ENCODE measurements at places on chromosomes 16 and 17.

GRCh38 chr17:78659546-78659945, 82.3 kb upstream of the DNAH17 start:
- DNase-seq: no peak

DNA sequence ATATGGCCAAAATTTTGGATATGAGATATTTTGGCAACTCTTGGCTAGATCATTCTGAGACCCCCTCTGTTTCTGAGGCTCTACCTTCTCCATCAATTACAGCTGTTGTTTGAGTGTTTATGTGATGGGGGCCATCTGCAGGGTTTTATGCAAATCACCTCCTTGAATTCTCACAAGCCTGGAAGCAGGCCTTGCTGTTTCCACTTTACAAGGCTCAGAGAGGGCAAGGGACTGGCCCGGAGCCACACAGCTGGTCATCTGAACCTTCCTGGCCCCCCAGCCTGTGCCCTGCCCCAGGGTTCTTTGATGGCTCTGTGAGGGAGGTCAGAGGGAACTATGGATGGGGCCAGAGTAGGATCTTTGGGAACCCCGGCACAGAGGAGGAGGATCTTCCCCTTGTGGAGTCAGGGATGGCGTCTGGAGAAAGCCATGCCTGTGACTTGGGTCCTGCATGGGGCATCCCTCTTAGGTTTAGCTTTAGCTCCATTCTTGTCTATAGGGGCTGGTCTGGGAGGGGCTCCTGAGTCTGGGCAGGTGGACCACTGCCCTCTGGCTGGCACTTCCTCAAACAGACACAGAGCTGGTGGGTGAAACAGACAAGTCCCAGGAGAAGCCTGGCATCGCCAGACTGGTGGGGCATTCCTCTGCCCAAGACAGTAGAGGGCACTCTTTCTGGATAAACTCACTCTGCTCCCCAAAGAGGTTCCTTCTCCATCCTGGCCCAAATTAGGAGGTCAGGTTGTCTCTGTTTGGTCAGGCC, 26.2 kb downstream of the IL21R start:
- no peak for DNase-seq

DNA sequence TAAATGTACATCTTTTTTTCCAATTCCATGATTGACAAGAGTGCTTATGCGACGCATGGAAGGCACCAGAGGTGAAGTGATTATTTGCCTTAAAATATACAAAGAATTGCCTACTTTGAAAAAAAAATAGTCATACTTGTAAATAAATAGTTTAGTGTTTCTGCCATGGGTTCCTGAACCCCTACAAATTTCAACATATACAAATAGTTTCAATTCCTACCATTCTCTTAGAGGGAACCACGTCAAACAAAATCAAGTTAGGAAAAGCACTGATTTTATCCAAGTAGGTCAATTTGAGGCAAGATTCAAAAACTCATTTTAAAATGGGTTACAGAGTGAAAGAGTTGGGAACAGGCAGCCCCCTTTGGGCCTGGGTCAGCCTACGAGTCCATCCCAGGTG, 11.7 kb downstream of the CMTM3 start:
- peak; percentile 60 for DNase-seq

DNA sequence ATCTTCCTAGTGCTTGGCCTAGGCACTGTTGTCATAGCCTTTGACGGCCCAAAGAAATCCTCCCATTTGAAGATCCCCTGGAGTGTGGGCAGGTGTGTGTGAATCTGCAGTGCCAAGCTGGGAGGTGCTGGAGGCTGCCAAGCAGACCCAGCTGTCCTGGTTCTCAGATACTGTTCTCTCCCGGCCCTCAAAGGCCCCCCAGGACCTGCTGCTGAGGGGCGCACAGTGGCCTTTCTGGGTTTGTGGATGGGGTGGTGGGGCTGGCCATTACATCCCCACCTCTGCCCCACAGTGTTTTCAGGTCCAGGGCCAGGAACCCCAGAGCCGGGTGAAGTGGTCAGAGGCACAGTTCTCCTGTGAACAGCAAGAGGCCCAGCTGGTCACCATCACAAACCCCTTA, 60.5 kb downstream of the MRC2 start:
- DNase-seq: no peak

DNA sequence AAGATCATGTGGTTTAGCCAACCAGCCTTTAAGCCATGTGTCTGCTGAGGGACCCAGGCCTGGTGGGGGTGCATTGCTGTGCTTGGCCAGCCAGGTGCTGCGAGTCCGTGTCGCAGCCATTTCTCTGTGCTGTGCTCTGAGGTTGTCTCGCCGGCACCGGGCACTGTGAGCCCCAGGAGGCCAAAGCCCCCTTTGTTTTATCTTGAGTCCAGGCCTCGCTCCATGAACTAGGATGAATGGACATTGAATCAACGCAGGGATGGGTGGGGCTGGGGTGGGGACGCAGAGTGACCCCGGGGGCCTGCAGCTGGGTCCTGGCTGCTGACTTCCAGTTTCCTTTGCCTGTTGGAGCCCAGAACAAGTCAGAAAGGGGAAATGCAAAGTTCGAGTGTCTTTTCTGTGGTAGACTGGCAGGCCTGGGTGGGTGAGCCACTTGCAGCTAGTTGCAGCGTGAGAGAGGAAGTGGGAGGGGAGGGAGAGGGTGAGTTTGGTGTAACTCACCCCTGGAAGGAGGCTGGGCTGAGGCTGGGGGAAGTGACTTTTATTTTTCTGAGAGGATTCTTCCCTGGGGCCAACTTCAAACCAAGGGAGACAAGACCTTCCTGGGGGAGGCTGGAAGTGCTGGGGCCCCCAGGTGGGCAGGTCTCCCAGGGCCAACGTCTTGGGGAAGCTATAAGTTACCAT, 324.7 kb downstream of the SEC14L1 start:
- DNase-seq: peak; percentile 74

GRCh38 chr17:69445132-69445531, 30.6 kb downstream of the MAP2K6 start:
- DNase-seq: no peak

- DNase-seq: peak; percentile 62
Observed at GRCh38 chr17:49836111-49837030, 11.5 kb downstream of the TAC4 start.

DNA sequence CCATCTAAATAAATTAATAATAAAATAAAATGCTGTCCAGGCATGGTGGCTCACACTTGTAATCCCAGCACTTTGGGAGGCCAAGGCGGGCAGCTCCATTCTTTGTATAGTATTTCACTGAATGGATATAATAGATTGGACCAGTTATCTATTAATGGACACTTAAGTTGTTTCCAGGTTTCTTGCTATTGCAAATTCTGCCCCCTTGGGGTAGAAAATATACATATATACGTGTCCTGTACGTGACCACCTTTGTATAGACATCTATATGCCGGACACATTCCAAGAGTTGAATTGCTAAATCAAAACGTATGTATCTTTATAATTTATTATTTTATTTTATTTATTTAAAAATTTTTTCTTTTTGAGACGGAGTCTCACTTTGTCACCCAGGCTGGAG, 3.9 kb upstream of the EXOC7 start:
- DNase-seq: peak; percentile 33

- peak; percentile 42 for DNase-seq
Observed at GRCh38 chr17:915538-916201, 63.9 kb downstream of the NXN start.

- no peak for DNase-seq
Observed at GRCh38 chr17:40730970-40731369, 24.2 kb downstream of the KRT25 start.

DNA sequence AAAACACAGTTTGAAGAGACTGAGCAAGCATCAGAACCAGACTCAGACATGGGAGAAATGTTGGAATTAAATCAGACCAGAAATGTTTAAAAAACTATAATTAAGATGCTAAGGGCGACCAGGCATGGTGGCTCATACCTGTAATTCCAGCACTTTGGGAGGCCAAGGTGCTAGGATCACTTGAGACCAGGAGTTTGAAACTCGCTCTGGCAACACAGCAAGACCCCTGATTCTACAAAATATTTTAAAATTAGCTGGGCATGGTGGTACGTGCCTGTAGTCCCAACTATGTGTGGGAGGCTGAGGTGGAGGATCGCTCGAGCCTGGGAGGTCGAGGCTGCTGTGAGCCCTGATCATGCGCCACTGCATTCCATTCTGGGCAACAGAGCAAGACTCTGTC, 160.3 kb downstream of the COPRS start:
- no peak for DNase-seq

DNA sequence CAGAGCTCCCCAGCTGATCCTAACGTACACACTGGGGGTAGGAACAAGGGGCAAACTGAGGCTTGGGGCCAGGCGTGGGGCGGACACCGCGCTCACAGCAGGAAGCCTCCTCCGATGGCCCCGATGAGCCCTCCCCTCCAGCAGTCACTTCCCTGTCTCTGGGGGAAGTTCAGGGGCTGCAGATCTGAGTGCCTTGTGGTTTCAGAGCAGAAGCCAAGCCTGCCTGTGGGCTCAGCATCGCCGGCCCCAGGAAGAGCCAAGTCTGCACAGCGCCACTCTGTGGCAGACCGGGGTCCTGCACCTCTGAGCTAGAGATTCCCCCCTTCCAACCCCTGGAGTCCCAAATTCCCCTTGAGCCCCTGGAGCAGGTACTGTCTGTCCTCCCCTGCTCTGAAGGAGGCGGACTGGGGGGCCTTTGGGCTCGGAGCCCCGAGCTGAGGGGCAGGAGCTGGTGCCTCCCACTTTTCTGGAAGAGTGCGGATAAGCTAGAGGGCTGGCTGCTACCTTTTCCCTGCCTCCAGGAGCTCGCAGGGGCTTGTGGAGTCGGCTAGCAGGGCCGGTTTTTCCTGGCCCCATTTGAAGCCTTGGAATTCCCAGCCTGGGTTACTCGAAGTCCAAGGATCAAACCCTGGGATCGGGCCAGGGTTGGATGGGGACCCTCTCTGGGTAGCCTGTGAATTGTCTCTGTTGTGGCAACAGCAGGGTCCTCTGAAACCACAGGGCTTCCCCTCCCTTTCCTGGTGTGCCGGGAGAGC, 2.9 kb downstream of the GSE1 start:
- DNase-seq: peak; percentile 86
